ENCODE measurements at places on chromosomes 11 and 22.

DNA sequence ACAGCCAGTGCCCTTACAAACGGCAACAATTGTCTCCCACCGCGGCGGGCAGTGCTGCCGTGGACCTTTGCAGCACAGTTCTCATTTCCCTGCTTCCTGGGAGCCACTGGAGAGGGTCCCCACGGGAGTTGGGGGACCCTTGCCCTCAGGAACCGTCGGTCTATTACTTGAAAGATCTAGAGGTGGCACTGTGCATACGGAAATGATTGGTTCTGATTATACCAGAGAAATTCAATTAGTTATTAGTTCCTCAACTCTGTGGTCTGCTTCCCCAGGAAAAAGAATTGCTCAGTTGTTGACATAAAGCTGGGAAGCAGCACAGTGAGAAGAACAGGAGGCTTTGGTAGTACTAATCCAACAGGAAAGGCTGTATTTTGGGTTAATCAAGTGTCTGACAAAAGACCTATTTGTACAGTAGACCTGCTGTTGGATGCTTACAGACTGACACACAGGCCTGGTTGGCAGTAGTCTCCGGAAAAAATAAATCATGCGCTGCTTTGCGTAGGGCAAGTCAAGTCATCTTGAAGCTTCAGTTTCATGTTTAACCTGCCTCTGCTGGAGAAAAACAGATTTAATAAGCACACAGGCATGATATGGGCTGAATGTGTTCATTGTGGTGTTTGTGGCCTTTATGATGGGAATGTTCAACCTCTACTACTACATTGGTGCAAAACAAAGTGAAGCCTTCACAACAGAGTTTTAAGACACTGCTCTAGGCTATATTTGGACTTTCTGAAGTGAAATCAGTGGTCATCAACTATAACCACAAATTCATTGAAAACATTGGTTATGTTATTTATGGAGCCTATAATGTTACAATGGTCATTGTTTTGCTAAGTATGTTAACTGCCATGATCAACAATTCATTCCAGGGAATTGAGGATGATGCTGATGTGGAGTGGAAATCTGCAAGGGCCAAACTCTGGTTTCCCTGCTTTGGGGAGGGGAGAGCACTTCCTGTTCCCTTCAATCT, 54.6 kb upstream of the SC5D start:
- DNase-seq, result no peak

- no peak for DNase-seq
Observed at GRCh38 chr11:86785576-86785975, 14.8 kb upstream of the PRSS23 start.

DNA sequence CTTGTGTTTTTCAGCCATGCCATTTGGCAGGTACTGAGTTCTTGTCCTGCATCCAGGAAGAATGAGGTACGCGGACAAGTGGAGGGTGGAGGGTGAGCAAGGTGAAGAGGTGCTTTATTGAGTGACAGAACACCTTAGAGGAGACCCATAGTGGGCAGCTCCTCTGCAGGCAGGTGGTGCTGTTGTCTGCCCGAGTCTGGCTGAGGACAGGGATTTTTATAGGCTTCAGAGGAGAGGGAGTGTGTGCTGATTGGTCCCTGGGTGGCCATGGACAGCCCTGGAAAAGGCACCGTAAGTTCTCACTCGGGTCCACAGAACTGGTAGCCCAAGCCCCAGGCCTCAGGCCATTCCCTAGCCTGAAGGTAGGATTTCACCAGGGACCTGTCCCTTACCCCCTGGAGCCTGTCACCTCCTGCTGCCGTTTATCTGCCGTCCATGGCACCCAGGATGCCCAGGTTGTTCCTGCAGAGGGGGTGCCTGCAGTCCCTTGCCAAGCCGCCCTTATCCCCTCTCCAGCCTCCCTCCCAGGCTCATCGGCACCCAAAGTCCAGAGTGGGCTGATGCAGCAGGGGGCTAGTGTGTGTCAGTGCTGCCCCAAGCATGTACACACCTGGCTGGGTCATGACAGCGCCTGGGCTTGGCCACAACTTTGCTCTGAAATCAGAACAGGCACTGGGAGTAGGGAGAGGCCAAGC, 213.6 kb downstream of the LRRC4C start:
- DNase-seq, result no peak

GRCh38 chr22:21626735-21627469, 2.9 kb downstream of the YDJC start:
- no peak for DNase-seq

DNA sequence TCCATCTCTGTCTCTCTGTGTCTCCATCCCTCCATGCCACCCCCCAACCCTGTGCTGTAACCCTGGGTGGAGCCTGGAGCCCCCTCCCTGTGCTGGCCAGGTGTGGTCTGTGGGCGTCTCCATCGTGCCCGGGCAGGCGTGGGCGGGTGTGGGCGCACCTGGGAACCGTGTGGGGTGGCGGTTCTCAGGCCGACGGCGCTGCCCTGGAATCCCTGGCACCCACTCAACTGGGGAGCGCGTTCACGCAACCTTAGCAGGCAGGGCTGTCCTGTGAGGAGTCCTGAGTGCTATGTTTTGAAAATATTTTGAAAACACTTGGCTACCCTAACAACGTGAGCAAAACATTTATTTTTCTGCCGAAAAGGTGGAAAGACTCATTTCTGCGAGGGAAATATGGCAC, 4.7 kb downstream of the TNNT3 start:
- no peak for DNase-seq

DNA sequence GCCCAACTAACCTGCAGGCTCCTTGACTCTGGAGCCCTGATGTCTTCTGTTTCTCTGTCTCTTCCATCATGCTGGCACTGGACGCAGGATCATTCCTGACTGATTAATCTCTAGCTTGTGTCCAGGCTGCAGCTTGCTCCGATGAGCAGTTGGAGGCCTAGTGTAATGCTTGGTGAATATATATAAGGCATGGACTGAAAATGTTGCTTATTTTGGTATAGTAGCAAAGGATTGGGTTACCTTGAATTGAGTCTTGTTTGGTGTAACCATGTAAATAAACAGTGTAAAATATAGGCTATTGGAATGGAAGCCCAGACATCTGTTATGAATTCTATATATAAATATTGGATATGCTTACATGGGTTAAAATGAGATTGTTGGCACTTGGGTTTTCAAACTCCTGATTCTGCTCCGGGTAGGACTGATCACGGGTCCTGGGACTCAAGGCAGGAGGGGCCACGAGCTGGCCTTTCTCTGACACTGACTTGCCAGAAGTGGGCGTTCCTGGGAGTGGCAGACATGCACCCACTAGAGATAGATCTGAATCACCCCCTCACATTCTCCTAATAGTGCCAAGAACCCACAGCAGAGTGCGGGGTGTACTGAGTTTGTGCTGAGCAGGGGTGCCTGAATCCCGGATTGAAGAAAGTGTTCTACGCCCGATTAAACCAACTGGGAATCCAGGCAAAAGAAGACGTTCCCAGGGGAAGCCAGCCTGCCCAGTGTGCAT, 25.8 kb downstream of the LRP5 start:
- DNase-seq, result no peak

GRCh38 chr11:128717516-128717915, 23.6 kb downstream of the FLI1 start:
- DNase-seq, result no peak

GRCh38 chr22:48423481-48423911, 1404.2 kb downstream of the BRD1 start:
- DNase-seq, result no peak

GRCh38 chr11:75325713-75326438, 25.6 kb downstream of the ARRB1 start:
- peak; percentile 85 for DNase-seq

- DNase-seq, result no peak
Observed at GRCh38 chr11:57087991-57088390, 93.8 kb upstream of the LRRC55 start.

DNA sequence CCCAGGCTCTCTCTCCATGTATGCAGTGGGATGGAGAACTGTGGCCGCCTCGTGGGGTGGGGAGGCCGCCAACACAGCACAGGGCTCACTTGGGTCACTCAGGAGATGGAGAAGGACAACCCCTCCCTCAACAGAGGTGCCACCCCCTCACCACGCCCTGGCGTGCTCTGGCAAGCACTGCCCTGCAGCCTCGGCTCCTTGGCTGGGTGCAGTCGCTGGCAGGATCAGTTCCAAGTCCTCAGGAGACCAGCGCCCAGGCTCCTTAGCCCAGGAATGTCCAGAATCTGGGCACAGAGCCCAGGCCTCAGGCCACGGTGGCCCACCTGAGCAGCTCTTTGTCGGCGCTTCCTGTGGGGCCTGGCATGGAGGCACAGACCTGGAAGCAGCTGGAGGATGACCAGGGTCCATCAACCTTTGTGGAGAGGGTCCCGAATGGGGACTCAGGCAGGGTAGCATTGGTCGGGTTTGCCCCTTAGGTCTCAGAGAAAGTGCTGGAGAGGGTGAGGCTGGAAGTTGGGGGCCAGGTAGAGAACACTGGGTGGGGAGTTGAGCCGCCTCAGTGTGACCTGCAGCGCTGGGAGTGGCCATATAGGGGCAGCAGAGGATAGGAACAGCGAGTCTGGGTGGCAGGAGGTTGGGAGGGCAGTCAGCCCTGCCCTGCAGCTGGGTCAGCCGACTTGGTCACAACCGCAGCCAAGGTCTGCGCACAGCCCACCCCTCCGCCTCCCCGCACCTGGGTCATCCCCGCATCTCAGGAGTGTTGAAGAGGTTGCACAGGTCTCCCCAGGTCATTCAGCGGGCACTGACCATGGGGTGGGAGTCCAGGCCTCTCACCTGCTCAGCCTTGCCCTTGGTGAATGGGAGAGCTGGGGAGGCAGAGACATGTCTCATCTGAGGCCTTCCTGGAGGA, 8.2 kb downstream of the SUSD2 start:
- no peak for DNase-seq

DNA sequence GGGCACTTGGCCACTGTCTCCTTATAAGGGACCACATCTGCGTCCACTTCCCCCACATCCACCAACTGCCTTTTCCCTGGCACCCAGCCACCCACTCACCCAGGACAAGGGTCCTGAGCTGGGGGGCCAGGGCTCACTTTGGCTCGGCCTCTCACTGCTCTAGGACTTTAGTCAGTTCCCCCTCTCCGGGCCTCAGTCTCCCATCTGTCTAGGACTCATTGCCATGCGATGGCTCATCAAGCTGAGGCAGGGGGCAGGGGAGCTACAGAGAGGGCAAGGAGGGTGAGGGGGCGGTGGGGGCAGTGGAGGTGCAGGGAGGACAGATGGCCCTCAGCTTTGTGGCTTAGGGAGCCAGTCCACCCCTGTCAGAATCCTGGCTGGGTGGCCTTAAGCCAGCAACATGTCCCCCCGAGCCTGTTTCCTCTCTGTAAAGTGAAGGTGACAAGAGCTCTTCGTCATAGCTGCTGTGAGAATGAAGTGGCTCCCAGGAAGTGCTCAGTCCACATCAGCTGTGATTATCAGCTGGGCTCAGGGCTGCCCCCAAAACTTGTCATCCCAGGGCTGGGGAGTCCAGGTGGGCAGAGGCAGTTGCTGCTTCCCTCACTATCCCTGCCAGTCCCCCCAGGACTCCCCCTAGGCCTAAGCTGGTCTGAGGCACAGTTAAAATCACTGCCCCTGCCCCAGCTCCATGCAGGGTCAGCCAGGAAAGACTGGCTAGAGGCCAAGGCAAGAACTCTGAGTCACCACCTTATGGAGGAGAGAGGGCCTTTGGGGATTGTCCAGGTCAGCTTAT, 14.9 kb downstream of the RAC2 start:
- no peak for DNase-seq

DNA sequence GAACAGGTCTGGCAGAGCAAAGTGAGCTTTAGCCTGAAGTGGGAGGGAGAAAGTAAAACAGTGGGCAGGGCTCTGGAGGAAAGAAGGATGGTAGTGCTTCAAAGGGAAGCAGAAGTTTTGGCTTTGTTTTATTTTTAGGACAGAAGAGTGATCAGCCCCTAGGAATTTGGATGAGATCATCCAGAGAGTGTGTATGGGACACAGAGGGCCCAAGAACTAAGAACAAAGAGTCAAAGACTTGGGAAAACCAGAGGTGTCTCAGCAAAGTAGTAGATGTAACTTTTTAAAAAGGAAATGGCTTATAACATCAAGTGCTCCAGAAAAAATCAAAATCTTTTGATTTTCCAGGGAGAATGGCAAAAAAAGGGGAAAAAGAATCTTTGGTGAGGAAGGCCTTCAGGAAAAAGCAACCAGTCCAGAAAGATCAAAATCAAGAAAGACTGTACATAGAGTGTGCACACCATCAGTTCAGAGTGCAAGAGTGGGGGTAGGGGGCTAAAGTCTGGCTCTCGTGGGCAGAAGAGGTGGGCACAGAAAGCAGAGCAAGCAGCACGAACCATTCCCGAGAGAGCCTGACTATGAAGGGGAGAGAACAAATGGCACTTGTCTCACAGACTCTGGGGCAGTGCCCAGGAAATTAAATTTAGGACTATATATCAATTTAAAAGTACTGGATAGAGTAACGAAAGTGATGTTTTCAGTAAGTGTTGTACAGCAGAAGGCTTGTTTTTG, 30.0 kb downstream of the MAPK1 start:
- no peak for DNase-seq

- no peak for DNase-seq
Observed at GRCh38 chr11:94169516-94169915, 40.9 kb downstream of the PANX1 start.

- DNase-seq, result peak; percentile 46
Observed at GRCh38 chr11:58788355-58789023, 56.0 kb downstream of the GLYATL2 start.

GRCh38 chr22:46083383-46084350, 66.7 kb upstream of the PPARA start:
- DNase-seq, result no peak

DNA sequence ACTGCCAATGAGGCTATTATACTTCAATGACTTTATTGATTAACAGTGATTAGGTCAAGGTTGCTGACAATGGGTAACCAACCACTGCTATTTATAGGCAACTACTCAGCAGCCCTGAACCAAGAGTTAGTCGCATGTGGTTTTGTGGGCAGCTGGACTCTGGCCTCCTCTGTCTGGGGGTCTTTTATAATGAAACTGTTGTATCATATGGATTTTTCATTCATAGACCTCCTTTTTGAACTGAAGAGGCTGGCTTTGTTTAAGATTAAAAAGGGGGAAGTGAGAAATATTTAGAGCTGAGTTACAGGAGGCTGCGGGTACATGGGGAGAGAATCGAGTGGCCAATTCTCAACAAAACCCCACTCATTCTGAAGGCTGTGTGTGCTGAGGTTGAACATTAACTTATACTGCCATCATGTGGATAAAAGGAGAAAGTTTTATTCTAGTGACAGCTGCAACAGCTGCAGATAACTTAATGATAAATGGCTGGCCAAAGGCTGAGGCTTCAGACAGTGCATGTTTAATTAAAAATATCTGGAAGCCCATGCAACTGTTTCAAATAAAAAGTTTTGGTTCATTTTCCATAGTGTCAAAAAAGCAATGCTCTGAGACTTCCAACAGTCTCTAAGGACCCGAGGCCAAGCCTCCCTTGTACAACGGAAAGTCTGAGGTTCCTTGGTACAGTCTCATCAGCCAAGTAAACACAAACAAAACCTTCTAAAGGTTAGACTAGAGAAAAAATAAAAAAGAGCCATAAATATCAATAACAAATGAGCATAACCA, 682.6 kb downstream of the KCNA4 start:
- DNase-seq, result peak; percentile 3
